Glomerular endothelial cell (primary cell): ENCODE measurements at places on chromosomes 13 and 19.
A peak's percentile ranks its signal among the peaks of the same experiment; 100 is the strongest.

- no peak for DNase-seq
Measured at GRCh38 chr13:73399347-73400216, 340.8 kb downstream of the KLF5 start.

- no peak for DNase-seq
Measured at GRCh38 chr13:76481738-76482137, 404.5 kb downstream of the KCTD12 start.

- no peak for DNase-seq
Measured at GRCh38 chr19:51027873-51028272, 1.5 kb upstream of the KLK11 start.

- DNase-seq = no peak
Measured at GRCh38 chr13:30079501-30079900, 227.8 kb downstream of the KATNAL1 start.

DNA sequence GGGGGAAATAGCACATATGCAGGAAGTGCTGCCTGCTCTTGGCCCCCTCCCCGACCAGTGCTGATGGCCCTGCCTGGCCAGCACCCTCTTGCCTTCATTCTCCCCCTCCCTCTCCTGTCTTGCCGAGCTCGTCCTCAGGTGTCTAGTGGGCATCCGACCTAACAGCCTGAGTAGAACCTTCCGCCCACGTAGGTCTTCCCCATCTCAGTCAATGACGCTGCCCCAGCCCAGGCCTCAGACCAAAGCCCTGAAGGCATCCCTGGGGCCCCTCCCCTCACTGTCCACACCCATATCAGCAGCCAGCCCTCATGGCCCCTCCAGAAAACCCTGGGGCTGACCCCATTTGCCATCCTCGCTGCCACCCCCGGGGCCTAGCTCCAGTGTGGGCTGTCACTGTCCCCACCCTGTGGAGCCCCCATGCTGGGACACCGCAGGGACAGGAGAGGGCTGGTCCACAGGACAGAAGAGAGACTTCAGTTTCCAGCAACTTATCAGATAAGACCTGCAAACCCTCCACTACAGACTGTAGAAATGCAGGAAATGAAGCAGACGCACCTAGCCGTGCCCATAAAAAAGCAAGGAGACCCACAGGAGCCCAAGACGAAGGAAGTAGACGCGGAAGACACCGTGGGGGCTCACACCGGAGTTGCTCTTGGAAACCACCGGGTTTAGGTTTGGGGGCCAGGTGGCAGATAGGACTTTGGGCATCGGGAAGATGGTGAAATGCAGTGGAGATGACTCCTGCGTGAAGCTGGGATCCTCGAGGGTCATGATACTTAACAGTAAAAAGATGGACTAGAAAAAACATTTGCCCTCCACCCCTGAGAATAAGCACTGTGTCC, 38.3 kb downstream of the AP1M1 start:
- DNase-seq = no peak

- DNase-seq = no peak
Measured at GRCh38 chr13:39013462-39013861, 22.8 kb upstream of the STOML3 start.

DNA sequence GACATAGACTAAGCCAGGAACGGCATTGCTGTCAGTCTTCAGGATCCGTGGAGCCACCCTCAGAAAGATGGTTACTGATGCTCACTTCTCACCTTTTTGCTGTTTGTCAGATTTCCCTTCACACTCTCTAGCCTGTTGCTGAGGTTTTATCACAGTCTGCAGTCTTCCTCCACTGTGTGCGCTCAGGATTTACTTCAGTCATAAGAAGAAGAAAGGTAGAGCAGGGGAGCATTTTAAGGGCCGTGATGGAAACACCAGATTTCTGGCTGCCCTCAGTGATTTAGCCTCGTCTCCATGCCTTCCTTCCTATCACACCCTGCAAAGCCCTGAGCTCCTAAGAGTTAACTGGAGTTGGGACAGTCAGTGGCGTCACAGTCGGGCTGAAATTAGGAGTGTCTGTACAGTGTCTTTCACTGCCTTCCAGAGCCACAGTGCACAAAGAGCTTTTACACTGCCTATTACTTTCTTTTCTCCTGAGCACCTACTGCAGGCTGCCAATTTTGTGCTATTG, 60.0 kb upstream of the GPR183 start:
- no peak for DNase-seq

GRCh38 chr19:52923778-52924593, 758 bp upstream of the ZNF888 start:
- DNase-seq = no peak

DNA sequence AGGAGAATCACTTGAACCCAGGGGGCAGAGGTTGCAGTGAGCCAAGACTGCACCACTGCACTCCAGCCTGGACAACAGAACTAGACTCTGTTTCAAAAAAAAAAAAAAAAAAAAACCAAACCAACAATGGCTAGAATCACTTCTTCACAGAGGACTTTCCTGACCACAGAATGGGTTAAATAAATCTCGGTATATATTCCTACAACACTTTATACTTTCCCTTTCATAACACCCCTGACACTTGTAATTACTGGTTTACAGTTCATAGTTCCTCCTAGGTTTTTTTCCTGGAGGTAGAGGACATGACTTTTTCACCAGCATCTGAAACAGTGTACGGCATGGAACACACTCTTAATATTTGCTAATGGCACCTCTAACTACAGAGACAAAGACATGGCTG, 31.4 kb downstream of the ZDHHC20 start:
- DNase-seq = no peak

GRCh38 chr13:68927387-68928026, 1180.1 kb upstream of the ATXN8OS start:
- DNase-seq = no peak

DNA sequence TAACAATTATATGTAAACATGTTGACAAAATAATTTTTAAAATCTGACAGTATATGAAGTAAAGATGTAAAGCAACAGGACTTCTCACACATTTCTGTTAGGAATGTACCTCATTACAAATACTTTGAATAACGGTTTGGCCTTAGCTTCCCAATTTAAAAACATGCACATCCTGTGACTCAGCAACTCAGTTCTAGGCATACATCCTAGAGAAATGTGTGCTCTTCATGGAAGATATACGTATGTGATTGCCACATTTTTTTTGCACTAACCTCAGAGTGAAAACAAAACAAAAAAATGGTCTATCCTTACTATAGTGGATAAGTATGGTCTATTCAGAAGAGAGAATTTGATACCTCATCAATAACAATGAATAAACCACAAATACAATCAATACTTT, 314.6 kb downstream of the LIG4 start:
- no peak for DNase-seq

GRCh38 chr13:60583911-60584753, 187.1 kb downstream of the TDRD3 start:
- DNase-seq = no peak

DNA sequence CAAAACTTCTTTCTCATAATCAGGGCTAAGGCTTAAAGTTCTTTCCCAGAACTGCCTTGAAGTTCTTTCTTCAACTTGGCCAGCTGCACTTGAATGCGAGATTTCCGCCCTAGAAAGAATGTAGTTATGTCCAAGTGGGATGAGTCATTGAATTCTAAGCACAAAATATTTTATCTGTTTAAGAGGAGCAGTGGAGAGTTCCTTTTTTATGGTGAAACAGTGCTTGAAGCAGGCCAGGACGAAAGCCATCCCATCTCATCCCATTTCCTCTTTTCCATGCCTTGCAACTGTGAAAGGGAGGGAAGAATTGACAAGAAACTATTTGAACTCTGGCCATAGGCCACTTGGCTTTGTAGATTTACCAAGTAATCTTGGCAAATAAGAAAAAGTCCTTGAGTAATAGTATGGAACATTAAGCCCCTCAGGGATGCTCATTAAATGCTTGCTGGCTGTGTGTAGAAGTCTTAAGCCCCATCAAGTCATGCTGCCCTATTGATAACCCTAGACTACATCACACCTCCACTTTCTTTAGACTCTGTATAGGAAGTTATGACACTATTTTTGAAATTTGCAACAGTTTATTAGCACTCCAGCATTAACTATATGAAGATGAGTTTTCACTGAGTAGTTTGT, 174.5 kb downstream of the KCTD12 start:
- DNase-seq = peak; percentile 72

DNA sequence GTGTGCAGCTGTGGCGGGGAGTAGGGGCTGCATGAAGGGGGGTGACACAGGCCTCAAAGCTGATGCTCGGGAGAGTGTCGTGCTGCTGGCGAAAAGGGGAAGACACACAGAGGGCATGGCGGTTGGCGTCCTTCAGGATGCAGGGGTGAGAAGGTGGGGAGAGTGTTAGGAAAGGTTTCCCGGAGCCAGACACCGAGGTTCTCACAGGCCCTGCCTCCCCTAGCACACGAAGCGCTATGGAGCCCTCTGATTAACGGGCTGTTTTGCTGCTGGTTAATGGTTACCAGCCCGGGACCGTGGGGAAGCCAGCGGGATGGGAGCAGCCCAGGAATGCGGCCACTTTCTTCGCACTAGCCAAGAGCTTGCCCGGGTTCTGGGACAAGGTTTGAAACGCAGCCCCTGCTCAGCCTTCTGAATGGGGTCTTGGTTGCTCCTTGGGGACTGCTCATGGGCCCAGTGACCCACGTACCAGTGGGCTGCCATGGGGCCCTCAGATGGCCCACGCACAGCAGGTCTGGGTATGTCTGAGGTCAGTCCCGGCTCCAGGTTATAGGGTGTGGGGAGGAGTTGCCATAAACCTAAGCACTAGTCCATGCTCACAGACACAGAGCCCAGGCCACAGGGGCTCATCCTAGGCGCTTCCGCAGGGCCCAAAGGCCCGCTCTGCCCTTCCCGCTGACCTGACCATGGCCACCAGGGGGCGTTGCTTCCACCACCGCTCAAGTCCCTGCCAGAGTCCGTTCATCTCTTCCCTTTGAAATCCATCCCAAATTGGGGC, 31.3 kb upstream of the ISYNA1 start:
- no peak for DNase-seq

- no peak for DNase-seq
Measured at GRCh38 chr19:48308631-48309586, 16.4 kb upstream of the EMP3 start.

GRCh38 chr19:51921949-51922348, 5.3 kb upstream of the ZNF613 start:
- DNase-seq = no peak

DNA sequence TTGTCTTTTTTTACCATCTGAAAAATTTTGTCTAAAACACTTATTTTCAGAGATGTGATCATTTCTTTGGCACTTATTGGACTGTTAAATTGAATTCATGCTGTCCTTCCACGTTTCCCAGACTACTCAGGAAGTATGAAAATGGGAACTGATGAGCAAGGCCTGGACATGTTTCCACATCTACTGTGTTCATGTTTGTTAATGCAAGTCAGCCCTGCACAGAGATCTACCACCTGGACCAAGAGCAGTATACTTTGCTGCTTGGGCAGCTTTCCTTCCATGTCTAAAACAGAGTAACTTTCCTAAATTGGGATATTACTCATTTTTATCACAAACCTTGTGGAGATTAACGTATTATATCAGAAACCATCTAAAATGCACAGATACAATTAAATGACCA, 687.4 kb downstream of the DIAPH3 start:
- no peak for DNase-seq

GRCh38 chr13:41812851-41813250, 148.1 kb downstream of the VWA8 start:
- DNase-seq = no peak

- no peak for DNase-seq
Measured at GRCh38 chr13:69704311-69704710, 403.3 kb upstream of the ATXN8OS start.

DNA sequence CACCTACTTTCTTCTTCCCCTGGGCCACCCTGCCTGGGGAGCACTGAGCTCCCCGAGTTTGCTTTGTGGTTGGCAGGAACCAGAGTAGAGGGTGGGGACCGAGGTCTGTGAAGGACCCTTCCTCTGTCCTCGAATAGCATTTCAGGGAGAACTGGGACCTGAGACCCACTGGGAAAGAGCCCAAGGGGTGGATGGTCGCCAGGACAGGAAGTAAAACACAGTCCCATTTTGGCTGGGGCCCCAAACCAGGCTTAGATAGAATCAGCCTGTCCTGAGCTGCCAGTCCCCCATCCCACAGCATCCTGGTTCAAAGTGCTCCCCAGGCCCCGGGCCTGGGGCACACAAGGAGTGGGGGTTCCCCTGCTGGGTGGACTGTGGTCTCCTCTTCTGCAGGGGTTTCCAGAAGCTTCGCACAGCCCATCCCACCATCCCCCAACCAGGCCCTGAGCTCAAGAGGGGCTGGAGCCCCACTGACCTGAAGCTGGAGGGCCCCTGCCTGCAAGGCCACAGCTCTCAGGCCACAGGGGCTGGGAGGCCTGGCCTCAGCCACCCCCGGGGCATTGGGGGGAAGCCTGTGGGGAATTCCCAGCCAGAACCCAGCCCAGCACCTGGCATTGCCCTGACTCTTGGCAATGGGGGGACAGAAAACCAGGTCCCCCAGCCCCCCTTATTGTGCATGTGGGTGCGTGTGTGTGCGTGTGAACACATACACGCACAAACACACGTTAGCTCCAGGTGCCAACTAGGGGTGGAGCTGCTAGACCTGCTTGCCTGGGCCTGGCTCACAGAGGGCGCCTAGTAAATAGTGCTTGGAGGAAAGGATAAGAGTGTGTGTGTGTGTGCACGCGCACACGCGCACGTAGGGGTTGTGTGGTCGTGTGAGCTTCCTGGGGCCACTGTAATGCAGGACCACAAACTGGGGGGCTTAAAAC, 995 bp upstream of the MKNK2 start:
- DNase-seq = no peak

GRCh38 chr19:45038931-45039893, at the start of gene CLASRP:
CLASRP (plus strand) TSS chr19:45039045; CDS start chr19:45040213, 1,168 bp downstream.
- DNase-seq = peak; percentile 29

DNA sequence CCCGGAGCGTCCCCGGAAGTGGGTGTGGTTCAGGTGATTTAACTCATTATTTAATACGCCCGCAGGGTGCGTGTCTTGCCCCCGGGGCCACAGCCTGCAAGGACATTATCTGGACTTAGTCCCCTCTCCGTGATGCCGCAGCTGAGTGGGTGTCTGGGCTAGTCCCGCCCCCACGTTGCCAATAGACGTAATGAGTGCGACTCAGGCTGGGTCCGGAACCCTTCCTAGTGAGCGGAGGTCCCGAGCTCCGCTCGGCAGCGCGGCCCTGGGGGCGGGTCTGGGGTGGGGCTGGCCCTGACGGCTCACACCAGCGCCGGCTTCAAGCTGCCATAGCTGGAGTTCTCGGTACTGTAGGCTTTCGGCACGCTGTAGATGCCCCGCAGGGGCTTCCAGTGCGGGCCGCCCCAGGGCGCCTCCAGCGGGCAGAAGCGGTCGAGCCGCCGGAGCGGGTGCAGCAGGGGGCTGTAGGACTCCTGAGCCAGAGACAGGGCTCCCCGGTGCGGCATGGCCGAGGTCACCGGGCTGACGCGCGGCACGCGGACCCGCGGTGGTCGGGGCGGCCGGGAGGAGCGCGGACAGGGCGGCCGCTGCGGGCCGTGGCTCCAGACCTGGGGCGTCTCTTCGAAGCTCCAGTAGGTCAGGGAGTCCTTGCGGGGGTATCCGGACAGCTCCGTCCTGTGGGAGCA, 918 bp upstream of the LHB start:
- DNase-seq = no peak

DNA sequence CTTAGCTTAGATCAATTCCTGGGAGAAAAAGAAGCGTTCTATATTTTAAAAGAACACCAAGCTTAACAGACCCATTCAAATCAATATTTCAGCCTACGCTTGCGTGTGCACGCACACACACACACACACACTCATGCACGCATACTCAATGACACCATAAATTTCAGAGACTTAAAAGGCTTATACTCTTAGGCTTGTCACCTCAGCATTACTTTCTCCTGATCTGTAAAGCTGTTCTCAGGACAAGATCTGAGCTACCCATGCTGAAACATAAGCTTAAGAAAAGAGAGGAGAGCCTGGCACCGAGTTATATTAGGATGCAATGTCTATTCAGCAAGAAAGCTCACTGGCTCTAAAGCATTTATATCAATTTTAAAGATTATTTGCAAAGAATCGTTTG, 368.5 kb downstream of the FGF14 start:
- DNase-seq = no peak
